ENCODE measurements at places on chromosomes 12 and 14.
A peak's percentile ranks its signal among the peaks of the same experiment; 100 is the strongest.

DNA sequence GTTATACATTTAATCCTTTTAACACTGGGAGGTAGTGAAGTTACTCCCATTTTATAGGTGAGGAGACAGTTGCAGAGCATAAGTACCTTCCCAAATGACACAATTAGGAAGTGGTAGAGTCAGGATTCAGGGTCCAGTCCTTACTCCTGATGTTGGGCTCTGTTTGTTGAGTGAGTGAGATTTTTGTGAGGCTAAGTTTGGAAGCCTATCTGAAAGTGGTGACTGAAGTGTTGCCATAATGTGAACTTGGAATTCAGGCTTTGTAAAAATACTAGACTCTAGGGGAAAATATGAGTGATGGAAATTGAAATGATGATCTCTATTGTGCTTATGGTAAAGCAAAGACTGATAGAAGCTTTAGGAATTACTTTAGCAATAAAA is 2.2 kb downstream of the NUDT4 start:
- peak; percentile 13 for DNase-seq

DNA sequence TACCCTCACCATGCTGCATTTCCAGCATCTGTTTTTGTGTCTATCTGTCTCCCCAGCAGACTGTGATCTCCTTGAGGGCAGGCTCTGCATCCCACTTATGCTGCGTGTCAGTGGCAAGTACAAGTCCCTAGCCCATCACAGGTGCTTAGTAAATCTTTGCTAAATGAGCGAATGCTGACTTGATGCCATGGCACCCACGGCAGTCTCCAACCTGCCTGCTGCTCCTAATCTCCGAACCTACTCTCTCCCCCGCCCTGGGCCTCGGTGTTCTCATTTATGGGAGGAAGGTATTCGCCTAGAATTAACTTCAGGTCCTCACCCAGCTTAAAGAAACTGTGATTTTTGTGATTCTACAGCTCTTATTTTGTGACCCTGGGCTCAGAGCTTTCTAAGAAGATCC is 109.9 kb downstream of the PRMT8 start:
- DNase-seq = no peak

DNA sequence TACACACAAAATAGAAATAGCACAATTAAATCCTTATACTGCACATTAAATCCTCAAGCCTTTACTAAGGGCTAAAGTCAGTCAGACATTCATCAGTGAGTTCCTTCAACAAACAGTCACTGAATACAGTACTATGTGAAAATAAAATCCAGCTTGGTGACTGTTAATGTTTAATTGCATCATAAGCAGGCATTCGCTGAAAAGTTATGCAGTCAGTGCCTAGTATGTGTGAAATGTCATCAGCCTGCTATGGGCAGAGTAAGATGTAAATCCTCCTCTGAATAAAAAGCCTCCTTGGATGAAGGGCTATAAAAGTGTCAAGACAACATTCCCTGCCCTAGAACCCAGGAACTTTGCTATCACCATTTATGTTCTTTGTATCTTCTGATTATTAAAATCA is 116.4 kb downstream of the PRICKLE1 start:
- DNase-seq = no peak

- DNase-seq = no peak
Measured at GRCh38 chr12:69570000-69570516, 15.2 kb upstream of the CCT2 start.

GRCh38 chr12:7756993-7757392 is 8.0 kb upstream of the NANOGNB start:
- no peak for DNase-seq

DNA sequence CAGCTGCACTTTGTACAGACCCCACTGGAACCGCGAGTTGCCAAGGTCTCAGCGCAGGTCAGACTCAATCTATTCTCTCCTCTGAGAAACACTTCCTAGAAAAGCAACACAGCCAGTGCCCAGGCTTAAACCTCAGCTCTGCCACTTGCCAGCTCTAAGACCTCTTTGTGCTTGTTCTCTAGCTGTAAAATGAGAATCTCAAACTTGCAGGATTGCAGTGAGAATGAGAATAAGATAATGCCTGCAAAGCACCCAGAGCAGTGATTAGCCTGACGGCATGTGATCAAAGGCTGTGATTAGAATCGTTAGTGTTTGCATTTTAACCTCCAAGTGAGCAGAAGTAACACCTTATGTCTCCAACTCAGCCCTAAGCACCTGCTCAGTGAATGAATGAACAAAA is 21.3 kb downstream of the ANO2 start:
- no peak for DNase-seq

DNA sequence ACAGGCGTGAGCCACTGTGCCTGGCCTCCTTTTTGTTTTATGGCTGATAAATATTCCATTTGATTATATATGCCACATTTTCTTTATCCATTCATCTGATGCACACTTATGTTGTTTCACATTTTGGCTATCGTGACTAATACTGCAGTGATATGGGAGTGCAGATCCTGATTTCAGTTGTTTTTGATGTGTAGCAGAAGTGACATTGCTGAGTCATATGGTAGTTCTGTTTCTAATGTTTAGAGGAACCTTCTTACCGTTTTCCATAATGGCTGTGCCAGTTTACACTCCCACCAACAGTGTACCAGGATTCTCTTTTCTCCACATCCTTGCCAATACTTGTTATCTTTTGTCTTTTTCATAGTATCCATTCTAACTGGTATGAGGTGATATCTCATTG is 235.9 kb downstream of the ERC1 start:
- DNase-seq = no peak

DNA sequence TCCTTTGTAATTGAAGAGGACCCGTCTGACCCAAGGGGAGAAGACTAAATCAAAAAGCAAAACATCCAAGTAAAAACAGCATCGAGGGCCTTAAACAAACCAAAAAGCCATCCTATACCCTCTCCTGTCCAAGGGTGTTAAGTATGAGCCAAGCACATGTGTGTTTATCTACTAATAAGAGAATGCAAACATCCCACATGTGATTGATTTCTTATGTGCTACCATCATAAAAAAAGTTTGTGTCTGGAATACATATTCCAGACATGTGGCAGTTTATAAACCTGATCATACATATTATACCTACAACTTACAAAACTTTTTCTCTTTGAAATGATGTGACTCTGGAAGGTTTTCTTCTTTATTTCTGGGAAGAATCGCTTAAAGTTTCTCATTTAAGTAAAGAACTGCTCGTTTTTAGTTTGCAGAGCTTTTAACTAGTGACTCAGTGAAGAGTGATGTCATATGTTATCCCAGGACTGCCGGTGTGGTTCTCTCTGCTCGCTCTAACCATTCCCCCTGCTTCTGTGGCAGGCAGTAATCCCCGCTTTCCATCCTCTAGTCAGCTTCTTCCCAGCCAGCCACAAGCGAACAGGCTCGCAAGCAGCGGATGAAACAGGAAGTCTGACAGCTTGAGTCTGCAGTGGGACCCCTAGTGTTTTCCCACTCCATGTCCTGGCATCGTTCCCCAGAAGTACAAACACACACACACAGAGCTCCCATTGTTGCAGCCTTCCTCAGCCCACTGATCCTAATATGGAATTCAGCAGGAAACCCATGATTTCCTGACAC is 431 bp upstream of the RHOJ start:
- peak; percentile 73 for DNase-seq

DNA sequence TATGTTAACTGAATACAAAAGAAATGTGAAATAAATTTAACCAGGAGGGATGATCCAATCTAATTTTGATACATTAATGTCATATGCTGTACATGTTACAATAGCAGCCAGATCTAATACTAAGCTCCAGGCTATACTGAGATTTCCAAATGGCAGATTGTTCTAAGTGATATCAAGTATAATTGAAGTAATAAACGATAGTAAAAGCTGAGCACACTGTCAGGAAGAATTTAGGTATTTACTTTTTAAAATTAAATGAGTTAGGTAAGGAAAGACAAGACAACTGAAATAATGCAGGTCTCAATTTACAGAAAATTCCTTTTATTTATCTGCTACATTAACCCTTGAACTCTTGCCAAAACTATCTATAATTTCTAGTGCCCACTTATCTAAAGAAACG is 39.9 kb downstream of the INSM2 start:
- DNase-seq = no peak

DNA sequence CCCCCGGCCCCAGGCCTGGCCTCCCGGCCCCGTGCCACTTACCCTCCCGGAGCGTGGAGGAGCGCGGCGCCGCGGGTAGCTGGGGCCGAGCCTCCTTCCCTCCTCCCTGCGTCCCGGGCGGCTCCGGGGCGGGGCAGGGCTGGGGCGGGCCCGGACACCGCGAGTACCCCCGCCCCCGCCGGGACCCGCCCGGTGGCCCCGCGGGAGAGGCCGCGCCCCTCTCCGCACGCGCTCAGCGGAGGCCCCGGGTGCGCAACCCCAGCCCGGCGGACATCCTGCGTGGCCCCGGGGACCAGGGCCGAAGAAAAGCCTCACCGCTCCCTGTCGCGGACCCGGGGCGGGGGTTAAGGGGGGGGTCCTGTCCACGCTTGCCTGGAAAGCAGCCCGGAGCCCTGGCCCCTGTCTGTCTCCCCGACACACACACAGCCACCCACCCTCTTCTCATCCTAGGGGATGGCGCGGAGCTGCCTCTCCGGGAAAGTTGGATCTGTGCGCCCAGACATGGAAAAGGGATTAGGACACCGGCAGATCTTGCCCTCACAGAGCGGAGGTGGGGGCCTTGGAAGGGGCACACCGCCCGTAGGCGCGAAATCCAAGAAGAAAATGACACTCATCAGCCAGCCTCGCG is at the start of gene SYNE3:
Gene SYNE3, minus strand, starts transcription at position 97 of the 628 bp plus-strand sequence. CDS start 40,829 bp downstream, outside the sequence.
- DNase-seq = no peak

GRCh38 chr12:27226407-27226929 is 17.6 kb upstream of the STK38L start:
- DNase-seq = no peak

- no peak for DNase-seq
Measured at GRCh38 chr14:33511851-33512640, 438.8 kb downstream of the EGLN3 start.

GRCh38 chr14:92352158-92352985 is 29.4 kb downstream of the SLC24A4 start:
- DNase-seq = peak; percentile 15

GRCh38 chr12:120257041-120257821 is 8.3 kb downstream of the PXN start:
- DNase-seq = peak; percentile 94

- peak; percentile 23 for DNase-seq
Measured at GRCh38 chr14:92500491-92500941, 13.1 kb upstream of the RIN3 start.

GRCh38 chr14:65164068-65164824 is 61.9 kb upstream of the MAX start:
- peak; percentile 78 for DNase-seq

DNA sequence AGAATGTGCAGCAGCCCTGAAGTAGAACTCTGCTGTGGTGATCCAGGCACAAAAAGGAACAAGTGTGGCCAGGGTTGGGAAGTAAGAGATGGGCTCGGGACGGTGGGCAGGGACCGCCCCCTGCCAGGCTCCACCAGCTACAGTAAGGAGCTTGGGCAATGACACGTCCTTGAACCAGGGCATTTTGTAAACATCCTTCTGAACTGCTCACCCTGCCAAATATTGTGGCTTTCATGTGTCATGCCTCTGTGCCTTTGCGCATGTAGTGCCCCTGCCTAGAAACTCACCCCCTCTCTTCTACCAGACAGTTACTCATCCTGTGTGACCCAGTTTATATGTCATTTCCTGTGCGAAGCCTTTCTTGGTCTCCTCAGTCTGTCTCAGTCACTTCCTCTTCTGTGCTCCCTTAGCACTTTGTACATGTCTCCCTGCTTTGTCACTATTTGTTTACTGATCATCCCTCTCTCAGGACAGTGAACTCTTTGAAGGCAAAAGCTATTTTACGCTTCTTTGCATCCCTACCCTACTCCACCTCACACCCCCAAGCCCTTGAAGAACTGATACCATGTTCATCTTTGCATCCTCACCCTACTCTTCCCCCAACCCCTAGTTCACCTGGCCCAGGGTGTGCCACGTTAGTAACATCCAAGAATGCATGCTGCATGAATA is 108.9 kb upstream of the PLEKHG7 start:
- no peak for DNase-seq

DNA sequence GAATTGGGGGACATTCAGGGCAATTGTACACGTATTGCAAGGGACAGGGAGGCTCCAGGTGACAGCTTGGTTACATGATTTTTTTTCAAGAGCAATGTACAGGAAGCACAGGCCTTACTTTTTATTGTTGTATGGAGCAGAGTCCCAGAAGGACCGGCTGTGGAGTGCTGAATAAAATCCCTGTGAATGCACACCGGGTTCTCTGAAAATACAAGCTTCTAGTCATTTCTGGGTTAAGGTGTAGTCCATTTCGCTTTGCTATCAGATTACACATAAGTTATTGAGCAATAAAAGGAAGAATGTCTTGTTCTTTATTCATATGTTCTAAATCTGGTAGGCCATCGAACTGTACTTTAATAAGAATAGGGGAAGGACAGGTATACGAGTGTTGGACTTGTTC is 52.2 kb downstream of the PDE3A start:
- DNase-seq = no peak

- DNase-seq = no peak
Measured at GRCh38 chr12:92462049-92462448, 240.7 kb upstream of the PLEKHG7 start.

GRCh38 chr14:68292441-68293215 is 473.0 kb downstream of the RAD51B start:
- no peak for DNase-seq
